ENCODE measurements at places on chromosomes 11 and 22.
A peak's percentile ranks its signal among the peaks of the same experiment; 100 is the strongest.

- DNase-seq, result no peak
These were observed 92.5 kb downstream of the CEP164 start for GRCh38 chr11:117420143-117420485.

DNA sequence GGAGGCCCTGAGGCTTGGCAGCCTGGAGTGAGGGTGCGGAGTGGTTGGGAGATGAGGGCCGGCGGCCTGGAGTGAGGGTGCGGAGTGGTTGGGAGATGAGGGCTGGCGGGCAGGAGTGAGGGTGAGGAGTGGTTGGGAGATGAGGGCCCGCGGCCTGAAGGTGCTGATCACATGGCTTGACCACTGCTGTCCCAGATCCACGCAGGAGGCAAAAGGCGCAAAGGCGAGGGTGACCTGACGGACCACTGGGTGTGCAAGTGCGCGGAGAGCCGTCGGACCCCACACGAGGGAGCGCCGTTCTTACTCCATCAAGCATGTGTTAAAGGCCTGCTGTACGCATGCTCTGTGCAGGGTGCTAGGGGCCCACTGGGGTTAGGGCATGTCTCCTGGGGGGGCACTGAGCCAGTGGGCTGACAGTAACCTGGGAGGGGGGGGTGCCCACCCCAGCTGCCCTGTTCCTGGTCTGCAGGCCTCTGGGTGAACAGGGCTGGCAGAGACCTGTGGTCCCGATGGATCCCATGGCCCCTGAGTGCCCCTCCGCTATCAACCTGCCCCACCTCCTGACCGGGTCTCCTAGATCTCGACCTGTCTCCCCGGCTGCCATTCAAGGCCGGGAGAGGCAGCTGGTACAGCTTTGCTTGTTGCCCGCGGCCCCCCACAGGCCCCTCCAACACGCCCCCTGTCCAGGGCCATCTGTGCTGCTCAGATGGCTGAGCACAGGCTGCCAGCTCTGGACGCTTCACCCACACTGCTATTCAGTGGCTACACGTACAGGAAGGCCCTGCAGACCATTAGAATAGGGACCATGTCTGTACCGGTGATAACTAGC lies 21.1 kb downstream of the MRGPRD start:
- no peak for DNase-seq

GRCh38 chr22:50177537-50178470 lies 7.3 kb downstream of the PANX2 start:
- no peak for DNase-seq

GRCh38 chr11:65279741-65280440 lies 18.1 kb downstream of the POLA2 start:
- DNase-seq, result peak; percentile 34

DNA sequence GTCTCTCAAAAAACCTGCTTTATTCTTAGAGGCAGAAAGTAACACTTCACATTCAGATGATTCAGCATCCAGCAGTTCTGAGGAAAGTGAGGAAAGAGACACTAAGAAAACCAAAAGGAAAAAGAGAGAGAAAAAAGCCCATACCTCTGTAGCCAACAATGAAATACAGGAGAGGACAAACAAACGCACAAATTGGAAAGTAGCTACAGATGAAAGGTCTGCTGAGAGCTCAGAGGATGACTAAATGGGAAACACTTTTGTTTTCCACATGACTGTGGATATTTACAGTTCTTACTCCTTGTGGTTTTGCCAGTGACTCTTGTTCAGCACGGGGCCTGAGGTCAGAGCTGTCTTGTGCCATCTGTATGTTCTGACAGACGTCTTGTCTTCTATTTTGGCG lies 3.8 kb downstream of the TIMM8B start:
- DNase-seq, result no peak

DNA sequence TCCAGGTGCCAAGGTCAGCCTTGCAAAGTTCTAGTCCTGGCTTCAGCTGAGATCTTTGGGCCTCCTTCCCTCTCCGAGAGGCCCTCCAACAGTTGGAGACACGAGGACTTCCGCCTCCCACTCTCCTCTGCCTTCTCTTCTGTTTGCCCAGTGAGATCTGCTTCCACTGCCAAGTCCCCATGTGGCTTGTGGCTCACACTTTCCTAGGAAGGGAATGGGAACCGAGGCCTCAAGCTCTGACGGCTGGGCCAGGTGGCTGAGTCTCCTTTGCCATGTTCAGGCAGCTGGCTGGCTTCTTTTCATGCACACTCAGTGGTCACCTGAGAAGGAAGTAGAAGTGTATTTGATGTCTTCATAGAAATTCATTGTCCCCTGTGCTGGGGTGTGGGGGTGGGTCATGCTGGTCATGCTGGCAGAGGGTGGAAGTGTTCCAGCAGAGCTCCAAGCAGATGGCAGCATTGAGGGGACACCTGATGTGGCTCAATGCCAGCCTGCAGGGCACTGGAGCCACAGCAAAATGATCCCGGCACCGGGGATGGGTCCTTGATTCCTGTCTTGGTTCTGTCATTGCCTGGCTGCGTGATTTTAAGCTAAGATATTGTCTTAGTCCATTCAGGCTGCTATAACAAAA lies 130.4 kb downstream of the ADAMTS15 start:
- DNase-seq, result no peak

DNA sequence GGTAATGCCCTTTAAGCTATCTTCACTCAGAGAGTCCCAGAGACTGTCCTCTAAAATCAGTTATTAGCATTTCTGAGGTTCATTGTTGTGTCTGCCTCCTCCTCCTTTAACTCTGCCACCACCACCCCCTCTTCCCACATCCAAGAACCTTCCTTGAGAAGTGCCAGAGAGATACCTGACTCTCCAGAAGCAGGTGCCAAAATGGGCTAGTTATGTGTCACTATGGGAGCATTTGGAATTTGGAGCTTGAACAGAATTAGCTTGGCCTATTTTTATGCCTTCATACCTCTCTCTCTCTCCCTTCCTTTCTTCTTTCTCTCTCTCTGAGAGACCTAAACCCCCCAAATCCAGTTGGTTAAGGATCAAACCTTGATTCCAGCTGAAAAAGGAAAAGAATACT lies 75.9 kb downstream of the AMOTL1 start:
- no peak for DNase-seq

GRCh38 chr11:86948733-86949132 lies 6.5 kb downstream of the FZD4 start:
- no peak for DNase-seq

DNA sequence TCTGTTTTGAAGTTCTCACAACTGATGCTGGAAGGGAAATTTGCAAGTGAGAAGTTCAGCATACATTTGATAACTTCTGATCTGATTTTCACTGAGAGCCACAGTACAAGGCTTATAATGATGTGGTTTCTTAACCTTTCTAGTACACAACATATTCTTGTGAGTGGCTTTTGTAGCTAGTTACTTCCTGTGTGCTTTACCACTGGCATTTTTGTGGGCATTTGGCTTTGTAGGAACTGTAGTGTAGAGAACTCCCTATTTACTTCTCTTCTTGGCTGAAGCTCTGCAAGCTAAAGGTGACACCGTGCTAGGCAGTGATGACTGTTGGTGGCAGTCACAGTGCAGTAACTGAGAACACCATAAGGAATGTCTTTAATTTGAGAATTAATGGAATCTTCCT lies 14.9 kb downstream of the USP47 start:
- DNase-seq, result no peak

DNA sequence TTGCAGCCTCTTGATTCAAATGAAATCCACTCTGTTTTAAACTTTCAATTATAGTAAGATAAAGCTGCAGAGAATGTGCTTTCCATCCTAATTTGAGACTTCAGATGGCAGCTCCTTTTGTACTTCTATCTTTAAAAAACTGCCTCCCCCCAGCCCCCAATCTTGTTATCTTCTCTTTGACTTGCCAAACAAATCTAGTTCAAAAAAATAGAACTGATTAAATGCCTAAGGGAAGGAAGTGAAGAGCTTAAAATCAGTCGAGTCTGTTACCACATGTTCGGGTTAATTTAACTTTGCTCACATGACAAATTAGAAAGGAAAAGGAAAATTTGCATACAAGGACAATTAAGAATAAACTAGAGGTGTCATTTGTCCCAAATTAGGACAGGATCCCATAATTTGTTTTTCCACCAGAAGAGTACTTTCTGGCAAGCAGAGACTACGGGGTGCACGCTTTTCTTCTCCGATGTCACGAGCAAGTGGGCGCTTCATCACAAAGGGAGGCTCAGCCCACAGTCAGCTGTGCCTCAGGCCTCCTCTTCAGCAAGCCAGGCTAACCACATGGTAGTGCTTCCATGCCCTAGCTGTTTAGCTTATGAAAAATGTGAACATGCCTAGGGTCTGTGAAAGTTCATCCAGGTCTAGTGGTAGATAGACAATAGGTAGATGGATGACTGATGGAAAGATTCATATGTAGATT lies 69.0 kb upstream of the LDLRAD3 start:
- no peak for DNase-seq

DNA sequence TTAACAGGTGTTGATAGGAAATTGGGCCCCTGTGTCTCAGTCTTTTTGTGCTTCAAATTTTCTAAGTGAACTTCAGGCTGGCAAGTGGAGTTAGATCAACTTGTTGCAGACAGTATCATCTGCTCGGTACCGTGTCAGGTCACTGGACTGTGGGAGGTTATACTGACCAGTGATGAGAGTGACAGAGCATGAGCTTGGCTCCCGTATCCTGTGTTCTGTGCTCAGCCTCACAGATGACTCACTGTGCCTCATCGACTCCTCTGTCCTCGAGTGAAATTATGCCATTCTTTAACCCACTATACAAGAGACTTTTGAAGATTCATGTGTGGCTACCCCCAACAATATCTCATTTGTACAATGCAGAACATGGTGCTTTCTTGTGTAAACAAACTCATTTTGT lies 7.9 kb downstream of the GRAP2 start:
- no peak for DNase-seq

DNA sequence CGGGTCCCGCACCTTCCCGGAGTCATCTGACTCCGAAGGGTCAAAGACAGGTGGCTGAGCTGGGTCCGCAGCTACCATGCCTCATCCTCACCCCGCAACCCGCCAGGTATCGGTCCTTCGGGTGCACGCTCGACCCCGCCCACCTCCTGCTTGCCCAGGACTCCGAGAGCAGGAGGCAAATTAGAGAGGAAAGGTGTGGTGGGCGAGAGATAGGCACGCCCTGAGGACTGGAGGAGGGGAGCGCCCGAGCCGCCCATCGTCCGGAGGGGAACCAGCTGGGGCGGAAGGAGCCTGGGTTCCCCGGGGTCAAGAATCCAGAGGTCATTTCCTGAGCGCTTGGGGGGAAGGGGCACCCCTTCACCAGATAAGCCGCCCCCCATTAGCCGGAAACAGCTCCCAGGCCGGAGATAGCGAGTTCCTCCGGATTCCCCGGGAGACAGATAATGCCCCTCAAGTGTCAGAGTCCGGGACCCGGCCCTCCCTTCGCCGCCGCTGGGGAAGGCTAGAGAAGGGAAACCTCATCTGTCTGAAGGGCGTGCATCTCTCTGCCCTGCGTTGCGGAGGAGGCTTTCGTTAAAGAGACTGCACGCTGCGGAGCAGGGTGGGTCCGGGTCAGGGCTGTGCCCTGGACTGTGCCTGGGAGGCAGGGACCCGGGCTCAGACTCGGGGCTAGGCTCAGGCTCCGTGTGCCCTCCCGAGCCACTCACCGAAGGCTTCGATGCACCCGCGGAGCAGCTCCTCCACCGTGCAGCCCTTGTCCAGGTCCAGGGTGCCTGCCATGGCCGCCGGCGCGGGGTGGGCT lies 1.7 kb downstream of the RASGRP2 start:
- DNase-seq, result no peak

- DNase-seq, result no peak
These were observed 58.0 kb upstream of the FGF3 start for GRCh38 chr11:69877235-69877634.

GRCh38 chr22:35777335-35777975 lies 59.8 kb downstream of the APOL5 start:
- DNase-seq, result no peak

GRCh38 chr11:20610825-20611224 lies 11.4 kb downstream of the SLC6A5 start:
- no peak for DNase-seq

DNA sequence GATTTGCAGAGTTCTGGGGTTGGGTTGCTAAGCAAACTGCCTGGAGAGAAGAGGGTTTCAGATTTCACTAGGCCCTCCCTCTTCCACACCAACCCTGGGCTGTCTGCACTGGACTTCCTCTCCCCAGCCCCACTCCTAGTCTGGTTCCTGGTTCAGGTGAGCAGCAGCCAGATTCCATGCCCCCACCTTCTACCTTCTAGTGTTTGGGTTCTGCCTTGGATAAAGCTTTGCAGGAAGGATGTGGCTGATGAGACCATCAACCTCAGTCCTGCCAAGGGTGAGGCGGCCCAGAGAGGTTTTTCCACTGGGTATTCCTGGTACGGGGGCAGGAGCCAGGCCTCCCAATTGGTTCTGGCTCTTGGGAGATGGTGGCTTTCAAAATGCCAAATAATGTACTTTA lies 68.3 kb downstream of the BCR start:
- no peak for DNase-seq

- no peak for DNase-seq
These were observed 77.6 kb downstream of the ENTHD1 start for GRCh38 chr22:39815932-39816331.

- no peak for DNase-seq
These were observed 5.3 kb upstream of the CHADL start for GRCh38 chr22:41245917-41246499.

DNA sequence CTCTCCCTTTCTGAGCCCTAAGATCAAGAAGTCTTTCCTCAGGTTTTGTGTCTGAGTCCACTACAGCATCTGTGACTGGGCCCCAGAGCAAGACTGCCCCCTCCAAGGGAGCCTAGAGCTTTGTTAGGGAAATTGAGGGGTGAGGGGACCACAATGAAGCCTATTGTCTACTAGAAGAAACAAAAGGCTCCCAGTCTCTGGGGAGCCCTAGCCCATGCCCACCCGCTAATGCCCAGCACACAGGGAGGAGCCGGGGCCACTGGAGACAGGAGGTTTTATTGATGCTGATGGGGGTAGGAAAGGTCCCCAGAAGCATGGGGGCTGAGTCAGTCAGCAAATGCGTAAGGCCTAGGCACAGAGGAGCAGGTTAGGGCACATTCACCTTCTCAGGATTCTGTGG lies 14.0 kb downstream of the RHOG start:
- DNase-seq, result no peak

- no peak for DNase-seq
These were observed 278.7 kb upstream of the LARGE1 start for GRCh38 chr22:34198976-34199375.

GRCh38 chr22:20805972-20806471 lies 32.1 kb downstream of the SERPIND1 start:
- no peak for DNase-seq

DNA sequence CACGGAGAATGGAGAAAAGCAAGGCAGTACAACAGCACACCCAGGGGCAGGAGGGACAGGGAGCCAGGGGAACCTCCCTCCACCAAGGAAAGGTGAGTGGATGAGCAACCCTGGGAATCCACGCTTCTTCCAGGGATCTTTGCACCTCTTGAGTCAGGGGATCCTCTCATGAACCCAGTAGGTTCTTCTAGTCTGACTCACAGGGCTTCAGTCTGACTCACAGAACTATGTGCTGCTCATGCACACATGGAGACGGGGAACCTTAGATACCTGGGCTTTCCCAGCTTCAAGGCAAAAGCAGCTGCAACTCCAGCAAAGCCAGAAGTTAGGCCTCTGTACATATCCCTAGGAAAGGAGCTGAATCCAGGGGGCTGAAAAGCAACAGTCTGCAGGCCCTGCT lies 1021.4 kb upstream of the TENM4 start:
- DNase-seq, result no peak

- DNase-seq, result no peak
These were observed 784.8 kb downstream of the KCNA4 start for GRCh38 chr11:29231991-29232390.

GRCh38 chr11:40597546-40598113 lies 861.8 kb downstream of the LRRC4C start:
- no peak for DNase-seq

GRCh38 chr11:62665599-62666258 lies 617 bp downstream of the CSKMT start:
- DNase-seq, result peak; percentile 30

All from activated CD4-positive, CD25-positive, alpha-beta regulatory T cell treated with anti-CD3 and anti-CD28 coated beads, Interleukin-2, amount 50 U/mL, for 16 hours (primary cell).